ENCODE measurements at places on chromosomes 3 and 15.

DNA sequence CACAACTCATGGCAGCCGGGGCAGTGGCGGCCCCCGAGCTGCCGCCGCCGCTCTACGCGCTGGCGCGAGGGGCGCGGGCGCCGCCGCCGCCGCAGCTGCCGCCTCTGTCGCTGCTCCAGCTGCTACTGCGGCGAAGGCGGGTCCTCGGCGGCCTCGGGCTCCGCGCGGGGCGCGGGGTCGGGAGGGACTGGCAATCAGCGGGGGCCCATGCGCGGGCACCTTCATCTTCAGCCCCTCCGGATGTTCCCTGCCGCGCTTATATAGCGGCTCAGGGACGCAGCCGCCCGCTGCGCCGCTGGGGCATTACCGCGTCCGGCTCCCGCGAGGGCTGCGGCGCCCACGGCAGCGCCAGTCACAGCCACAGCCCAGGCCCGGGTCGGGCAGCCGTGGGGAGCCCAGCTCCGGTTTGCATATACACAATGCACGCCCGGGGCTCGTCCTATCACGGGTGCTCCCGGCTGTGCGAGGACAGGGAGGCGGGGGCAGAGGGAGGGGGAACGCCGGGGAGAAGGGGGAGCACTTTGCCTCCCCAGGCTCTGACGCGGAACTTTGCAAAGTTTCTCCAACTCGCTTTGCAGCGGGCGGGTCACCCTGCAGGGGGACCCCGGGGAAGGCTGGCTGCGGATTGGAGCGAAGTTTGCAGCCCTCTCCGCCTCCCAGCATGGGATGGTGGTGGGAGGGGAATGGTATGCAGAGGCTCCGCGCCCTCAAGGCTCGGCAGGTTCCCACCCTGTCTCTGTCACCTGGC lies at the start of gene VGLL3:
Gene VGLL3, minus strand, starts transcription at position 416 of the 748 bp plus-strand sequence. Its CDS starts 406 bp downstream, at position 10.
- DNase-seq = peak; percentile 84

DNA sequence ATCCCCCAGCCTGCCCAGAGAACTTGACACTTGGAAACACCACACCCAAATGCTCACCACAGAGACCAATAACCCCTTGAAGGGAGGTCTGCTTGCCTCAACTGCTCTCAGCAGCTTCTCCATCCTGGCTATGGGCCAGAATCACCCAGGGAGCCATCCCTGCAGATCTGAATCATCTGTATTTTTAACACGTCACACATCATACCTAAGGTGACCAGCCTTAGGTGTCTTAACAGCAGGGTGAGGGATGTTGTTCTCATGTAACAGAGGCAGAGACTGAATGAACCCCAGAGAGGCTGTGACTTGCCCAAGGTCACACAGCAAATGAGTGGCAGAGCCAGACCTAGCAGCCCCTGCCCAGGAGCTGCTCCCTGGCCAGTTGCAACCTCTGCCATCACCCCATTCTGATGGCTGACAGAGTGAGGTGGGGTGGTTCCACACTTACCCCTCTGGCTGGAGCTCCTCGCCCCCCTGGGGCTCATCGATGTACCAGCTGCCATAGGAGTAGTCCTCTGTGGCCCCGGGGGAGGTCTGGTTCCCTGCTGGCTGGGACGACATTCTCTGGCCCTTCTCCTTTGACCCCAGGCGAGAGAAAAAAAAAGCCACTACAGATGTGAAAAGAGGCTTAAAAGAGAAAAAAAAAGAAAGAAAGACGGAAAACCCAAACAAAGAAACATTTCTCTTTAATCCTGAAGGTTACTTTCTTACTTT lies 722 bp downstream of the STRA6 start:
- DNase-seq = no peak

- DNase-seq = peak; percentile 8
Measured at GRCh38 chr3:123303976-123304560, 102.3 kb downstream of the SEC22A start.

DNA sequence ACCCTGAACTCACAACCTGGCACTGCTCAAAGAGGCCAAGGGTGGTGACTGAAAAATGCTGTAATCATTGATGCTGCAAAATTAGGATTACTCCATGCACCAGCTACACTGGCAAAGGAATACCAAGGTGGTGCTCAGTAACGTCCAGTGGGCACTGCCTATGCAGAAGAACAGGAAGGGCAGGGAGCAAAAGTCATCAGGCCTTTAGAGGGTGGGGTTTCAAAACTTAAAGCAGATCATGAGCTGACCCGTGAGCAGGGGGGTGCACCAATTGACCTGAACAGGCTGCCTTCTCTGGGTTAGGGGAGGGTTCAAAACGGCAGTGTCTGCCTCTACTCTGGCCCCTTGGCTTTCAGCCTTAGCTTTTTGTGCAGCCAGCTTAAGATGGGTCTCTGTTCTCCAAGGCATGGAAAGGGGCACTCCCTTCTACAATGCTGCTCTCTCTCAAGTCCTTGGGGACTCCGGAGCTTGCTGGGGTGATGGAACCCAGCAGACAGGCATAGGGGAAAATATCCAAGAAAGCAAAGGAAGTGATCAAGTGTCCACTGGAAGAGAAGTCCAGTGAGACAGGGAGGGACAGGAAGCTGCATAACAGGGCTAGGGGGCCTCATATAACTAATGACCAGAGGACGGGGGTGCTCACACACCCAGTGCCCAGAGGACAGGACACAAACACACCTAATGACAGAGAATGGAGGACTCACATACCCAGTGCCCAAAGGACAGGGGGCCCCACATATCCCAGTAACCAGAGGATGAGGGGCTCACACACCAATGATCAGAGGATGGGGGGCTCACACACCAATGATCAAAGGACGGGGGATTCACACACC lies 11.4 kb downstream of the RAB6B start:
- no peak for DNase-seq

DNA sequence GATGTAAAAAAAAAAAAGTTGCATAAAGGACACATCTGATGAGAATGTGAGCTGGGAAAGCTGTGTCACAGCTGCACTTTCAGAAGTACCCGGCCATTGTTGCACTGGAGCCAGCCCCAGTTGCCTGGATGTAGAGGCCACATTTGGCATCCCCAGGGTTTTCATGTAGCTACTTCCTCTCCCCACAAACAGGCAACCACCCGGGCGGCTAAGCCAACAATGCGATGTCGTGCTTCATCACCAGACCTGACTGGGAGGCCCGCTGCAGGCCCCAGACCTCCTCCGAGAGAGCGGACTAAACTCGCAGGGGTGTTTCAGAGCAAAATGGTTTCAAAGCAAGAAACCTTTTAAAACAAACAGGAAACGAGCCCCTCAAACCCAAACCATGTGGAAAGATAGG lies 142.3 kb downstream of the TMCO5A start:
- no peak for DNase-seq

DNA sequence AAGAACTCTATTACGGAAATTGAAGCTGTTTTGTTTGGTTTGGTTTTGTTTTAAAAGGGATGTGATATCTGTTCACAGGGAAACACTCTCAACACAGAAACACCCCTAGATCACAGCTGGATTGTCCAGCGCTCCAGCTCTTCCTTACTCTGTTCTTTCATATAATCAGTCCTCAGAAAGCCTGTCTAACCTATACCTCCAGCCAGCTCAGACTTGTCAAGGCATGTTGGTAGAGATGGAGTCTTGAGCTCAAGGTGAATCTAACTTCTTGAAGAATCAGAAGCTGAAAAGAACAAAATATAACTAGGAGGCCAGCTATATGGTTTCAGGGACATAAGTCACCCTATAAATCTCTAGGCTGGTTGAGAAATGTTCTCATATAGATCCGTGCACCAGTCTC lies 110.2 kb upstream of the EPHA3 start:
- no peak for DNase-seq

DNA sequence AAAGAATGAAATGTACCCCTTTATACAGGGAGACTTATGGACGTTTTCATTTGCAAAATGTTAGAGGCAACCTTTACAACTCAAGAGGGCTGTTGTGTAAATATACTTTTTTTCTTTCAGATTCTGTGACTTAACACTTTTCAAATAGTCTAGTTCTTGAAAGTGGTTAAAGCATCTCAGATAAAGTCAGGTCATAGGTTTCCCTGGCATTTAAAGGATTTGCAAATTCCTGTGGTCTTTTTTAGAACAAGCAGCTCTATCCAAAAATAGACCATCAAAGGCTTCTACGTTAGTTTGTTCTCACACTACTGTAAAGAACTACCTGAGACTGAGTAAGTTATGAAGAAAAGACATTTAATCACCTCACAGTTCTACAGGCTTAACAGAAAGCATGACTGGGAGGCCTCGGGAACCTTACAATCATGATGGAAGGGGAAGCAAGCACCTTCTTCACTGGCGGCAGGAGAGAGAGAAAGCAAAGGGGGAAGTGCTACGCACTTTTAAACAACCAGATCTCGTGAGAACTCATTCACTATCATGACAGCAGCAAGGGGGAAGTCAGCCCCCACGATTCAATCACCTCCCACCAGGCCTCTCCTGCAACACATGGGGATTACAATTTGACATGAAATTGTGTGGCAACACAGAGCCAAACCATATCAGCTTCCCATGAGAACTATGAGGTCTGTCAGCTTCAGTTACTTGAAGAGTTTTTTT lies 23.3 kb upstream of the GABRR3 start:
- DNase-seq = no peak

- no peak for DNase-seq
Measured at GRCh38 chr3:10534066-10534465, 28.7 kb upstream of the ATP2B2 start.

GRCh38 chr3:110528305-110529121 lies 543.1 kb upstream of the NECTIN3 start:
- no peak for DNase-seq

DNA sequence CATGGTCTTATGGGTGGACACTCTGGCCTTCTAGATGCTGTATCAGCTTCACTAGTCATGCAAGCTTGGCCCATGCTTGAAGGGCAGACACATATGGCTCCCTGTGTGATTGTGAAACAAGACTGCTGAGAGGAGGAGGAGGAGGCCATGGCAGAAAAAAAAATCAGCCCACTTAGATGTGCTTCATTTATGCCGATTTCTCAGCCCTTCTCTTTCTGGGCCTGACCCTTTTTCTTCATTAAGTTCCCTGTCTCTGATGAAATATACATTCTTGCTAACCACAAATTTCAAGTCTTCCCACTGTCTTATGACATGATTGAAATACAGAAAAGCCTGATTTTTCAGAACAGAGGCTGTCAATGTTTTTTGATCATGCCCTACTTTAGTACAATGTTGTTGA lies 213.0 kb upstream of the FEZF2 start:
- no peak for DNase-seq

- DNase-seq = no peak
Measured at GRCh38 chr3:50630877-50631276, 13.9 kb downstream of the MAPKAPK3 start.

GRCh38 chr15:90016721-90017120 lies 15.6 kb downstream of the ZNF710 start:
- no peak for DNase-seq

DNA sequence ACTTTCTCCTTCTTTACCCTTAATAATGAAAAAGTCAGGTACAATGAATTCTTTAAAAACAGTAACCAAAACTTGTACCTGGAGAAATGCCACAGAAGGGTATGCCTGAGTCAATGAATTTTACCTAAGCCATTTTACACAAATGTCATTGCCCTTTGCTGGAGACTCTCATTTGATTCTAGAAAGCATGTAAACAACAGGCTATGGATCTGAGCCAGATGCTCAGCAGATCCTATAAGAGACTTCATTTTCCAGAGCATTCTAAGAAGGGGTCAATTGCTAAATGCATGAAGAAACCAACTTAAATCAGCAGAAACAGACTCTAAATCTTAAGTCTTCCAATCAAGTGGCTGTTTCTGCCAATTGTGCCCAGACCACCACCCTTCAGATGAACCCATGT lies 83.8 kb upstream of the GALNT15 start:
- DNase-seq = no peak

DNA sequence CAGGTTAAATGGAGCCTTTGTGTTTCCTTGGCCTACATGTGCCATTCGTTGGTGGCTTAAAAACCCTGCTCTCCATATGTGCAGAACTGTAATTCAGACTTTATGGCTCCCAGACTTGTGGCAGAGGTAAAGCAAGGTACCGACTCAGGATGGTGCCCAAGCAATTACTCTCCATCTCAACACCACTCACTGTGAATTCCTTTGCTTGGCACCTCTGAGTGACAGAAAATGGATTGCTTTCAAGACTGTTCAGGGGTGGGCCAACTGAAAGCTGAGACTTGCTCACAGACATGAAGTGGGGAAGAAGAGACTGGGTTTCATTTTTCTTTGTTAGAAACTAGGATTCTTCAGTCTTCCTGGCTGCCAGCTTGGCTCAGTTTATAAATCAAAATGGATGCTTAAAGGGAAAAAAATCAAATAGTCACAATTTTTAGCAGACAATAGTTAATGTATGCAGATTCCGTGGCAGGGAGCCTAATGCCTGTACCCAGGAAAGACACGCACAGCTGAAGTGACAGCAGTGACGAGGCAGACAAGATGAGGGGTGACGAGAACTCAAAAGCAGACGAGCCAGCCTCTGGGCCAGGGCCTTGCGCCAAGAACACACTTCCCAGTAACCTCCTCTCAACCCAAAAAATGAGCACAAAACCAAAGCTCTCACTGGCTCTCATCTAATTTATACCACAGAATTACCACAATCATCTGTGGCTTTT lies 207.9 kb upstream of the SLC2A2 start:
- DNase-seq = peak; percentile 44

- peak; percentile 63 for DNase-seq
Measured at GRCh38 chr15:62899090-62899493, 143.5 kb upstream of the TPM1 start.

DNA sequence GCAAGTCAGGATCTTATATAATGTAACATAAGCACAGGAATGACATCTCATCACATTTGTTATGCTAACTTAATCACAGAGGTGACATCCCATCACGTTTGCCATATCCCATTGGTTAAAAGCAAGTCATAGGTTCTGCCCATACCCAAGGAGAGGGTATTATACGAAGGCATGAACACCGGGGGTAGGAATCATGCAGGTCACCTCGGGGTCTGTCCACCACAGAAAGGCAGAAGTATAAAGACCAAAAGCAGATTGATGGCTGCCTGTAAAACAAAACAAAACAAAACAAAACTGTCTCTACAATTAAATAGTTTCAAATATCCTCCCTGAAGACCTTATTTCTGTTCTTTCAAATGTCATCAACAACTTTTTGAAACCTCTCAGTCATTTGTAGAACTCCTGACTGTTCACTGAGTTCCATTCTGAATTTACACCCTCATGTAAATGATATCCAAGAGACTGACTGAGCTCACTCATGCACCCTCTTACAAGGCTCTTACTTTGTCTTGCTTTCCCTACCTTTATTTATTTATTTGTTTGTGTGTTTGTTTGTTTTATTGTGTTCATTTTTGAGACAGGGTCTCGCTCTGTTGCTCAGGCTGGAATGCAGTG lies 22.7 kb upstream of the ZNF639 start:
- DNase-seq = no peak

DNA sequence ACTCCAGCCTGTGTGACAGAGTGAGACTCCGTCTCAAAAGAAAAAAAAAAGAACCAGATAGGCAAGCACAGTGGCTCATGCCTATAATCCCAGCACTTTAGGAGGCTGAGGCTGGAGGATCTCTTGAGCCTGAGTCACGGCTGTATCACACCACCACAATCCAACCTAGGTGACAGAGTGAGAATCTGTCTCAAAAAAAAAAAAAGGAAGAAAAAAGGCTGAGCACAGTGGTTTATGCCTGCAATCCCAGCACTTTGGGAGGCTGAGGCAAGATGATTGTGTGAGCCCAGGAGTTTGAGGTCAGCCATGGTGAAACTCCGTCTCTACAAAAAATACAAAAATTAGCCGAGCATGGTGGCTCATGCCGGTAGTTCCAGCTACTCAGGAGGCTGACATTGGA lies 5.6 kb upstream of the NICN1 start:
- no peak for DNase-seq

- no peak for DNase-seq
Measured at GRCh38 chr3:52298149-52299098, 10.8 kb downstream of the GLYCTK start.

- no peak for DNase-seq
Measured at GRCh38 chr3:115628075-115628412, 4.7 kb downstream of the GAP43 start.

- DNase-seq = no peak
Measured at GRCh38 chr15:63195569-63196015, 6.2 kb downstream of the RAB8B start.
